Foreskin keratinocyte (primary cell): ENCODE measurements at places on chromosomes 7 and 10. TPM values are rescaled to one million over a fixed set of nuclear protein-coding genes. Genes with fewer than 3 reads are reported as not detected.

Gene NKX6-2
- total RNA-seq: not detected in 2 replicates

DNA sequence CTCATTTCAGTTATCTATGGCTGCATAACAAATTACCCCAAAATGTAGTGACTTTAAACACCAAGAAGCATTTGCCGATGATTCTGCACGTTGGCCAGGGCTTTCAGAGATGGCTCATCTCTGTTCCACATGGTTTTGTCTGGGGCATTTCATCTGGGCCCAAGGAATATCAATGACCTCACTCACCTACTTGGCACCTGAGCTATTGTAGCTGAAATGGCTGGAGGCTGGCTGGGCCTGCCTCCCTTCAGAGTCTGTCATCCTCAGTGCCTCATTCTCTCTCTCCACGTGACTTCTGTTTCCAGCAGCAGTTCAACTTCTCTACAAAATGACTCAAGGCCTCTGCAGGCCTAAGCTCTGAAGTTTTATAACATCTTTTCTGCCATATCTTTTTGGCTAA is 119.4 kb upstream of the PRR15 start:
- no peak for DNase-seq

DNA sequence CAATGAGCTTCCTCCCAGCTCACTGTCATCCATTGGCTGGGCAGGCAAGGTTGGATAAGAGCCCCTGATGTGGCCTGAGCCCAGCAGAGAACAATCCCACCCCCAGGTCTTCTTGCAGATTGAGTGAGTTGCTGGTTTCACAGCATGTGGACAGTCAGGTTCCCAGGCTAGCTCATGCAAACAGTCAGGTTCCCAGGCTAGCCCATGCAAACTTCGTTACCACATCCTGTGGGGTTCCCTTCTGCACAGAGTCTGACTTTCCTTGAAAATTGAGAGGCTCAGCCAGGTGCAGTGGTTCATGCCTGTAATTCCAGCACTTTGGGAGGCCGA is 67.1 kb downstream of the TMEM130 start:
- no peak for DNase-seq

Gene DOCK4
- 37.2 and 43.1 TPM in 2 replicates for total RNA-seq

Gene JAZF1
- 3.0 and 3.9 TPM in 2 replicates for total RNA-seq

Gene CCL26
- not detected in 2 replicates for total RNA-seq

DNA sequence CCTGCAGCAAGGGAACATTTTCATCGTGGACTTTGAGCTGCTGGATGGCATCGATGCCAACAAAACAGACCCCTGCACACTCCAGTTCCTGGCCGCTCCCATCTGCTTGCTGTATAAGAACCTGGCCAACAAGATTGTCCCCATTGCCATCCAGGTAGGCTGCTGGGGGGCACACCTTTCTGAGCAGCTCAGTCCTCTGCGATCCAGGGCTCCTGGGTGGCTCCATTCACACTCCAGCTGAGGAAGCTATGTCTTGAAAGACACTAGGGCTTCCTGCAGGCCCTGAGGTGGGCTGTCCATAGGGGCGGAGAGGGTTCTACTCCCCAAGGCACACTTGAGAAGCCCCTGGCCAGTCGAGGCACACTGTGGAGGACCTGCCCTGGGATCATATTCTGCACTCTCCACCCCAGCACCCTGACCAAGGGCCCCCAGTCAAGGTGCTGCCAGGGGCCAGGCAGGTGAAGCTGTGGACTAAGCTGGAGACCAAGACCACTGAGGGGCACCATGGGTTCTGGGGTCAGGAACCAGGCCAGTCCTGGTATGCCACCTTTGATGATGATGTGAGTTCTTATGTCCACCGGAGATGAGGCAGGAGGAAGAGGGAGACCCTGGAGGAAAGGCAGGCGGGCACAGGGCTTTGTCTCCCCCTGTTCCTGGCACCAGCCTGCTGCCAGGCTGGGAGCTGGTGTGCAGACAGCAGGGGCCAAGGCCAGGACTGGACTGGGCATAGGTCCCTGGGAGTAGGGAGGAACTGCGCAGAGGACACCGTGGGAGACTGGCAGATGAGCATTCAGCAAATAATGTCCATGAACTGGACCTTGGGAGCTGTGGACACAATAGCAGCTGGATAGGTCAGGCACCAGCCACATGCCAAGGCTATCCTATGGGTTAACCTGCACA is 54.8 kb downstream of the ALOX5 start:
- no peak for DNase-seq

- DNase-seq: no peak
Measured at GRCh38 chr7:39259391-39260003, 281.8 kb downstream of the POU6F2 start.

Gene SRRM3
- total RNA-seq: 0.92 and 1.2 TPM in 2 replicates

Gene ERVW-1
- not detected in 2 replicates for total RNA-seq

DNA sequence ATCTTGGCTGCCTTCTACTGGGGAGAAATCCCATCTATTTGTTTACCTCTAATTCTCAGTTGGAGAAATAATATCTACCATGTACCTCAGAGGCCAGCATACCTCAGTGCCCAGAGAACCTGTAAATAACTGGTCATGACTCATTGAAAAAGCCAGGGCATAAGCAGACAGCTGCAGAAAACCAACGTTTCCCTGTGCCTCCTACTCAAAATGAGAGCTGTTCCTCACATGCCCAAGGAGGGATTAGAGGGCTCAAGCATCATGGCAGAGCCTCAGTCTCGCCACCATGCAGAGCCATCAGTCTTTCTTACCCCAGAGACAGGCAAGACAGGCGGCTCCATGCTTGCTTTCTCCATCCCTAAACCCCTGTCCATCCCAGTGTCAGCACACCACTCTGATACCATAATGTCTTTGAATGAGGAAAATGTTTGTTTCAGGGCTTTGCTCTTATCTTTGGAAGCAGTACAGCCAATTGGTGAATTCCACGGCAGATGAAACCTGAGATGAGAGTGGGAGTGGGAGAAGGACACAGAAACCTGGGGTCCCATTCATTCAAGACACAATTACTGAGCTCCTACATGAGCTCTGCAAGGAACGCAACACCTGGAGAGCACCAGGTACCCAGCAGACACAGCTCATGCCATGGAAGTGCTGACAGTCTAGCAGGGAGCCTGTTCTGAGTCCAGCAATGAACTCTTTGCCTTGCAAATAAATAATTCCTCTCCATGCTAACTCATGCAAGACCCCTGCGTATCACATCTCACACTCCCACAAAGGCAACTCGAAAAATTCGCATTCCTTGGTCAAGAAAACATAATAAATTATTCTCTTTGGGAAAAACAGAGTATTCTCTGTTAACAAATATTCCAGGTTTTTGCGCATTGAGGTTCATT is 21.1 kb downstream of the PON1 start:
- peak; percentile 18 for DNase-seq

Gene CEP55
- 58.5 and 78.4 TPM in 2 replicates for total RNA-seq

Gene MYOZ1
- not detected in 2 replicates for total RNA-seq

DNA sequence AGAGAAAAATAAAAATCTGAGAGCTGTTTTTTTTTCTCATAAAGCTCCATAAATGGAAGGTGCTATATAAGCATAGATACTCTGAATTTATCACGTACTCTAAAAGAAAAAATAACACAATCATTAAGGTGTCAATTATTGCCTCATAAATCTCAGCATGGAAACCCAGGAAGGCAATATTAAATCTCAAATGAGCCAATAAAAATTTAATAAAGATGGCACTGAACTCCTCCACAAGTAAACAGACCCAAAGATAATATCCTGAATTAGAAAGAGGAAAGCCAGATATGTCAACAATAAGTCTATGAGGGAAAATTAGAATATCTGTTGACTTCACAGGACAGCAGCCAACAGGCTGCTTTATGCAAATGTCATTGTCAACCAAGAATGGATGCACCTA is 66.5 kb downstream of the CDK6 start:
- no peak for DNase-seq

GRCh38 chr7:74388880-74389415 is 64.8 kb upstream of the GTF2IRD1 start:
- DNase-seq: no peak

Gene TCERG1L
- not detected in 2 replicates for total RNA-seq

DNA sequence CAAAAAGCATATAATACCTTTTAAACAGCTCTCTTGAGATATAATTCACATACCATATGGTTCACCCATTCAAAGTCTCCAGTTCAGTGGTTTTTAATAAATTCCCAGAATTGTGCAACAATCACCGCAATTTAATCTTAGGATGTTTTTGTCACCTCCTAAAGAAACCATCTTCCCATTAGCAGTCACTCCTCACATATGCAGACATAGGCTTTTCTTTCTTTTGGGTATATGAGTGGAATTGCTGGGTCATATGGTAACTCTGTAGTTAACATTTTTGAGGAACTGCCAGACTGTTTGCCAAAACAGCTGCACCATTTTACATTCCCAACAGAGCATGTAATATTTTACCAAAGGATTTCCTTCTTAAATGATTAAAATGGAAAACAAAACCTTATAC is 57.0 kb downstream of the CC2D2B start:
- no peak for DNase-seq

Gene AOAH
- total RNA-seq: 0.31 TPM in 1 of 2 replicates, not detected in the other

GRCh38 chr7:114854369-114854768 is 67.5 kb upstream of the MDFIC start:
- DNase-seq: peak; percentile 25

Gene MRLN
- not detected in 2 replicates for total RNA-seq

Gene FAM25C
- 0.92 TPM in 1 of 2 replicates, not detected in the other for total RNA-seq

Gene SPDYE5
- not detected in 2 replicates for total RNA-seq

- DNase-seq: no peak
Measured at GRCh38 chr10:131261890-131262475, 49.5 kb downstream of the TCERG1L start.

GRCh38 chr10:127137391-127137790 is 59.0 kb downstream of the INSYN2A start:
- no peak for DNase-seq

DNA sequence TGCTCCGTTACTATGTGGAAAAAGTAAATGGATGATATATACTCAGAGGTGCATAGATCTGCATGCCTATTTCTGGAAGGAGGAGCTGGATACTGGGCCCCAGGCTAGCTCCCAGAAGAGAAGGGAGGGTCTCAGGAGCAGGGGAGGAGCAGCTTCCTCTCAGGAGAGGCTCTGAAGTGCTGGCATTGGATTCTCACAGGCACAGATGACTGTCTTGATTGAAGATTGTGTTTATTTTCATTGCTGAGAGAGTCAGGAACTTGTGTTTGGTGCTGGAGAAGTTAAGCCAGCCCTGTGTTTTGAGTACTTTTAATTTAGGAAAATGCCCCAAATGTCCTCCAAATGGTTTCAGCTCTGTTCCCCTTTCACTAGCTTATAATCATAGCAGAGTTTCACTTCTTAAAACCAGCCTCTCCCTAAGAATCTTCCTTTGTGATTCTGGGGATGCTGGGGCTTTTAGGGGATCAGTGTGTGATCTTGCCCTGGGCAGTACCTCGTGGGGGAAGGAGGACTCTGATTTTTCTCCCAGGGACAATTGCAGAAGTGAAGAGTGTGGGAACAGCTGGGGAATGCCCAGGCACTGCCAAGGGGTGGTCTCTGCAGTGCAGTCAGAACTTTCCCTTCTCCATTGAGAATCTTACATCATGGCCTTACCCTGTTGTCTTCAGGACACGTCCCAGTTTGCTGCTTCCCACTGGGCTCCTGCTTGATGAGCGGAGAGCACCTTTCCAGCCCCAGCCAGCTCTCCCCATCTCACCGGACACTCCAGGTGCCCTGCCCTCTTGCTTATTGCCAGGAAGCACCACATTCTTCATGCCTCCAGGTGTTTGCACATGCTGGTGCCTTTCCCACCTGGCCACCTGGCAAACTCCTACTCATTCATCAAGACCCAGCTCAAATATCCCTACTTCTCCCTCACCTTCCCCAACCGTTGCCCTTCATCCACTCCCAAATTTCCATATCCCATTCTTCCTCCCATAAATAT is 102.8 kb downstream of the ARHGAP22 start:
- DNase-seq: no peak

GRCh38 chr10:124648738-124649137 is 95.4 kb downstream of the FAM53B start:
- DNase-seq: peak; percentile 90

Gene IFIT1
- 70.6 and 111 TPM in 2 replicates for total RNA-seq

GRCh38 chr10:82969405-82969804 is 1094.4 kb downstream of the NRG3 start:
- DNase-seq: peak; percentile 12

Gene RTKN2
- total RNA-seq: 1.8 and 2.6 TPM in 2 replicates

Gene SPACDR
- total RNA-seq: 0.28 and 0.54 TPM in 2 replicates

- DNase-seq: peak; percentile 94
Measured at GRCh38 chr10:51832652-51833383, 133.4 kb upstream of the CSTF2T start.

DNA sequence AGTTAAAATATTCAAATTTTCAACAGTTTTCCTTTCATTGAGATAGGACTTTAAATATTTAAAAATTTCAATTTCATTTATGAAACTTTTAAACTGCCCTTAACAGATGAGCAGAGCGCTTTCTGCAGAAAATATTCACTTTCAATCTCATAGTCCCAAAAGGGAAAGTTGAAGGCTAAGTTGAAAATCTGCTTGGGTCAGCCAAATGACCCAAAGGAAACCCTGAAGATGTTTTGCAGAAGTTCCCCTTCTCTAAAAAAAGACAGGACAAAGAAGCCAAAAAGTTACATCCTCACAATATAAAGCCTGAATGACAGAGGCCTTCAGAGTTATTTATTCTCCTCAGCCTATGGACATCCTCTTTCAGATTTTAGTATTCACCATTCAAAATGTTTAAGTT is 17.6 kb upstream of the SCIN start:
- no peak for DNase-seq

DNA sequence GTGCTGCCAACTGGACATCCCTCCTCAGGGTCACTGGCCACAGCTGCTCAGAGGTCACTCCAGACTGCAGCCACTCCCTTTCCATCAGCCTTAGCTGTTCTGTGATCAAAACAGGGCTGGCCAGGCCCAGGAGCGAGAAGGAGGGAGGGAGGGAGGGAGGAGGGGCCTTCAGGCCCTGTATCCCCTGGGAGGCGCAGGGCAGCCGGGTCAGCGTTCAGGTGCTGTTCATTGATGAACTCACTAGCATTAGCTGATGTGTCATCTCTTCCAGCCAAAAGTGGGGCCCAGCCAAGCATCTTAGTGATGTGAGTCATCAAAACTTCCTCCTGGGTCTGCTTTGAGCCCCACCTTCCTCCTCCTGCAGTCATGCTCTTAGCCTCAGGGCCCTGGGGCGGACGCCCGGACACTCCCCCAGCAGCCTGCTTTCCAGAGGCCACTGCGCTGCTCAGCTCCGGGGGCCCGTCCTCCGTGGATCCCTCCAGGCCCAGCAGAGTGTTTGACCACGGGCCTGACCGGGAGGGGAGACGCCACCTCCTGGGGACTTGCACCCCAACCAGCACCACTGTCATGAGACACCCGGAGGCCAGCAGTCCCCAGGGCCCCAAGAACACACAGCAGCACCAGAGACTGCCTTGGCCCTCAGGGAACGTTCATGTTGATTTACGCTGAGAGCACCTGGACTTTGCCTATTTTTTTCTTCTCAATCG is 149.2 kb downstream of the PRKAG2 start:
- peak; percentile 92 for DNase-seq

GRCh38 chr10:1594372-1595241 is 142.7 kb downstream of the ADARB2 start:
- DNase-seq: no peak

Gene TMEM213
- not detected in 2 replicates for total RNA-seq

Gene NEUROD6
- not detected in 2 replicates for total RNA-seq

Gene SORCS3
- total RNA-seq: not detected in 2 replicates

GRCh38 chr7:139845443-139845805 is 16.4 kb downstream of the TBXAS1 start:
- peak; percentile 15 for DNase-seq
